ENCODE measurements at places on chromosomes 2 and 18.

DNA sequence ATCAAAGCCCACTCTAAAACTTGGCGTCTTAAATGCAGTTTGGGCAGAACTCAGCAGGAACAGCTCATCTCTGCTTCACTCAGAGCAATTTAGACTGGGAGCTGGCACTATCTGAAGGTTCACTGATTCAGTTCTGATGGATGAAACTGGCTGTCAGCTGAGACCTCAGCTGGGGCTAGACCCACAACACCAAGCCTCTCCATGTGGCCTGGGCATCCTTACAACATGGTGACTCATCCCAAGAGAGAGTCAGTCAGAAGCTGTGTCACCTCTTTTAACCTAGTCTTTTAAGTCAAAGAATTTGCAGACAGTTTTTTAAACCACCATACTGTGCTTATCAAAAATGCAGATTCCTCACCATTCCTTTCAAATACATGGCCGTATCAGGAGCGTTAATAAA lies 62.6 kb upstream of the ZNF397 start:
- no peaks in the 10 kb centered on the region for H3K36me3 ChIP-seq
- DNase-seq = no peak
- no peaks in the 10 kb centered on the region for H3K4me1 ChIP-seq
- no peak overlapping the region for H3K4me3 ChIP-seq
- H3K27ac ChIP-seq = no peak overlapping the region
- no peaks in the 10 kb centered on the region for H3K27me3 ChIP-seq

GRCh38 chr2:3033315-3033714 lies 344.3 kb downstream of the EIPR1 start:
- H3K4me1 ChIP-seq = no peaks in the 10 kb centered on the region
- no peaks in the 10 kb centered on the region for H3K36me3 ChIP-seq
- no peak overlapping the region for H3K27ac ChIP-seq
- no peak overlapping the region for H3K4me3 ChIP-seq

GRCh38 chr2:23548143-23548769 lies 163.3 kb downstream of the KLHL29 start:
- peaks cover 1% of the 10 kb centered on the region for H3K27me3 ChIP-seq
- DNase-seq = no peak
- no peaks in the 10 kb centered on the region for H3K36me3 ChIP-seq
- no peak overlapping the region for H3K4me3 ChIP-seq

GRCh38 chr18:25066516-25066915 lies 285.4 kb downstream of the ZNF521 start:
- no peaks in the 10 kb centered on the region for H3K4me1 ChIP-seq
- H3K27ac ChIP-seq = no peak overlapping the region
- no peaks in the 10 kb centered on the region for H3K36me3 ChIP-seq
- no peak for DNase-seq
- H3K27me3 ChIP-seq = no peaks in the 10 kb centered on the region

DNA sequence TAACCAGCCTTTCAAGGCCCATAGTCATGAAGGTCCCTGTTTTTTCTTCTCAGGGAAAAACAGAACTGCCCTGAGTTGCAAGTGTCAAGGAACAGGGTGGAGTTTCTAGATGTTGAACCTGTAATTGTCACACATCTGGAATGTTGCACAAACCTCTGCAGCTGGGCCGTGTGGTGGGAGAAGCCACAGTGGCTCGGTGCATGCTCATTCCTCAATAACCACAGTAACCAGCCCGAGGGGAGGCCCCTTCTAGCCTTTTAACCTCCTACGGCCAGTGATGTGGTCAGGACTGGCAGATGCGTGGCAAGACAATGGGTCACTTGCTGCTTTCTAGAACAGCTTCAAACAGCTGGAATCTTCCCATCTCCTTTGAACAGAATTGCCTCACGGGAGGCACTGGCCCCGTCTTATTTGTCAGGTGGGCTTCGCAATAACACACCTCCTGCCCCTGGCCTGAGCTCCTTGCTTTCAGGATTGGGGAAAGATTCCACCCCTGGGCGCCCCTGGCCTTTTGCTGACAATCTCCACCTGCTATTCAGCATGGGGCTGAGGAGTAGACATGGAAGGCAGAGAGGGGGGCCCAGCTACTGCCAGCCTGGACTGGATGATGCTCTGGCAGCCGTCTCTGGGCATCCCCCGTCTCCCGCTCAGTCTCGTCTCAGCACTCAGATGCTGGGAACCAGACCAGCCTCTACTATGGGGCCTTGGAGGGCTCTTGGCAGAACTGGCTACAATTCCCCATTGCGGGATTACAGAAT lies 102.9 kb downstream of the KLHL29 start:
- no peak for DNase-seq
- H3K27me3 ChIP-seq = no peaks in the 10 kb centered on the region
- H3K4me3 ChIP-seq = no peak overlapping the region
- no peak overlapping the region for H3K27ac ChIP-seq
- H3K4me1 ChIP-seq = no peaks in the 10 kb centered on the region
- no peaks in the 10 kb centered on the region for H3K36me3 ChIP-seq

All from Caco-2 (cell line).